ENCODE measurements at places on chromosomes 2 and 18. TPM values are rescaled to one million over a fixed set of nuclear protein-coding genes. Genes with fewer than 3 reads are reported as not detected.

GRCh38 chr2:43305012-43305411 lies 78.6 kb upstream of the ZFP36L2 start:
- DNase-seq = no peak

DNA sequence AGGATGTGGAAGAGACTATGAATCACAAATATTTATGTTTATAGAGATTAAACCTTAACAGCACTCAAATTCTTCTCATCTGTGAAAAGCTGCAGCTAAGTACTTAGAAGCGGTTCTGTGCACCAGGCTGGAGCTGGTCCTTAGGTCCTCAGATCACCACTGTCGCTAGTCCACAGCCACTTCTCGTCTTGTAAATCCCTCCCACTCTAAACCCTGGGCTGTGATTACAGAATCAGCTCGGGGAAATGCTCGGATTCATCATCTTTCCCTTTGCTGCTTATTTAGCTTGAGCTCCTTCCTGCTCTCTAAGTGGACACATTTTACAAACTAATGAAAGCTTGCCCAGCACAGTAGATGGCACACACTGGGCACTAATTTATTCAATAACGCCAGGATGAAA lies 61.7 kb downstream of the RNF152 start:
- no peak for DNase-seq

- no peak for DNase-seq
Observed at GRCh38 chr2:168035458-168035857, 211.9 kb downstream of the STK39 start.

Gene TUBB6
- 237 TPM for total RNA-seq

DNA sequence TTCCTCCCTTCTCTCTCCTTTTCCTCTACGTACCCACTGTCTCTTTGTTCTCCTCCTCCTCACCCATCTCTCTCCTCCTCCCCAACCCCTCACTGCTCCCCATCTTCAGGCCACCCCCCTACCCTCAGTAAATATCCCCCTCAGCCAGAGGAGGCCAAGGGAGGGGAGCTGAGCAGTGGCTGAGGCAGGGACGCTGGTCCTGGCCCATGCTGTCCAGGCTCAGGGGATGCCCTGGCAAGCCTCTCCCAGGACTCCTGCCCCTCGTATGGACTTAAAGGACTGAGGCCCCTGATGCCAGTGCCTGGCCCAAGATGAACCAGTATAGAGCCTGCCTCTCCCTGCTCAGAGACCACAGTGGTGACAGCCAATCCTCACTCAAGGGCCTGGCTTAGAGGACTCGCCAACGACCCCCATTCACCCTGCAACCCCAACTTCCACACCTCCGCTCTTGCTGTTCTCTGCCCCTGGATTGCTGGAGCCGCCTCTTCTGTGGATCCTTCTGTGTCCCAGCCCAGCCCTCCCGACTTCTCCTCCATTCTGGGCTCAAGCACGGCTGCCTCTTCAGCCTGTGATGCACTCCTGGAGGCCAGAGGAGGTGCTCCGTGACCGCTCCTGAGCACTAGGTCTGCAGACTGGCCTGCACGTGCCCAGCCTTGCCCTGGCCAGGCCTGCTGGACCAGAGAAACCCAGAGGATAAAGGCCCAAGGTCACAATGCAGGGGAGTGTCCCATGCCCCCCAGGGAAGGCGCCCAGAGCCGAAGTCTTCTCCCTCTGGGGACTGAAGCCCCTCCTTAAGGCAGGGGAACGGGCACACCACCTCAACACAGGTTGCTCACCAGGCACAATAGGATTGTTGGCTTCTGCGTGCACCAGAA lies 9.5 kb upstream of the DUSP2 start:
- DNase-seq = no peak

All from mammary epithelial cell (primary cell).